ENCODE measurements at places on chromosomes 7 and 10.

DNA sequence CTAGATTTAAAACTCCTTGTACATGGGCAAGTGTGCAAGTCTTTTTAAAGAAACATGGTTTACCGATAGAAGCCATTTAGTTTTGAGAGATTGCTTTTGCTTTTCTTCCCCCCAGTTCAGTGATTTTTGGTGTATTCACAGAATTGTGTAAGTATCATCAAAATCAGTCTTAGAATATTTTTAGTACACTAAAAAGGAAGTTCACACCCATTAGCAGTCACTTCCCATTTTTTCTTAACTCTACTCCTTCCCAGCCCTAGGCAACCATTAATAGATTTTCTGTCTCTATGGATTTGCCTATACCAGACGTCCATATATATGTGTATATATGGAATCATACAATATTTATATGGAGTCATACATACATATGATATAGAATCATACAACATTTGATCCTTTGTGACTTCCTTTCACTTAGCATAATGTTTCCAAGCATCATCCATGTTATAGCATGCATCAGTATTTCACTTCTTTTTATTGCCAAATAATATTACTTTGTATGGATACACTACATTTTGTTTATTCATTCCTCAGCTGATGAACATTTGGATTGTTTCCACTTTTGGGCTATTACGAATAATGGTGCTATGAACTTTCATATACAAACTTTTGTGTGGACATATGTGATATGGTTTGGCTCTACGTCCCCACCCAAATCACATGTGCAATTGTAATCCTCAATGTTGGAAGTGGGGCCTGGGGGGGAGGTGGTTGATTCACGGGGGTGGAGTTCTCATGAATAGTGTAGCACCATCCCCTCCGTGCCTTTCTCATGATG is 16.5 kb upstream of the ARL4A start:
- no peak for DNase-seq

DNA sequence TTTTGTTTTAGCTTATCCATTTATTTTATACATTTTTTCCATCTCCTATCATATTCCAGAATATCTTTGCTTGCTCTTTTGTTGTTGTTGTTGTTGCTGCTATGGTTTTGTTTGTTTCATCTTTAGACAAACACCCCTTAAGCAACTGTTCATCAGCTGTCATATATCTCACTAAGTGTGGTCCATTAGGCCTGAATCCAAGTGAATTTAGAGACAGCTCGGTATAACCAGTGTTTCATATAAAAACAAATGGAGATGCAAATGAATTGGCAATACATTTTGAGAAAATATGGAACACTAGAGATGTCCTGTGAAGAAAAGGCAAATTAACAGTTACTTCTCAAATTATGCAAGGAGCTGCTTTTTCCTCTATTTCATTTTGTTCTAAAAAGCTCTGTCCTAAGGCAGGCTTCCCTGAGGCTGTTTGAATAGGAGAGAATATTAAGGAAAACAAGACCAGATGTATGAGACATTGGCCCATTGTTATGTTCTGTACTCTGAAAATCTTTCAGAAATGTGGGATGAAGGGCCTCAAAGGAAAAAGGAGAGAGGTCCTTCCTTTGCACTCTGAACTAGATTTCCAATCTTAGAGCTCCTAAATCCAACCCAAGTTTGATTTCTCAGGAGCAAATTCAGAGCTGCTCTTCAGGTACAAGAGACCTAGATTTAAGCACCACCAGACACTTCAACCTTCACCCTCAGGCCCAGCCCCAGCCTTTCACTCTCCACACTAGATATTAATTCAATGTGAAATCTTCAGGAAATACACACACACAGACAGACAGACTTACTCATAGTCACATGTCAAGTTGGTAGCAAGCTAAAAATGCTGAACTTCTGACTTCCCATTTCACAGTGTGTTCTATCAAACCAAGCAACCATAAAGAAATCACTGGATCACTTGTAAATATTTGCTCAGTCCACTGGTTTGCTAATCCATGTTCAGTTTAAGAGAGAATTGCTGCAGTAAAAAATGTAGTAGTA is 5.4 kb downstream of the TFEC start:
- DNase-seq = no peak

- no peak for DNase-seq
These were observed 39.5 kb upstream of the SLF2 start for GRCh38 chr10:100873146-100873826.

DNA sequence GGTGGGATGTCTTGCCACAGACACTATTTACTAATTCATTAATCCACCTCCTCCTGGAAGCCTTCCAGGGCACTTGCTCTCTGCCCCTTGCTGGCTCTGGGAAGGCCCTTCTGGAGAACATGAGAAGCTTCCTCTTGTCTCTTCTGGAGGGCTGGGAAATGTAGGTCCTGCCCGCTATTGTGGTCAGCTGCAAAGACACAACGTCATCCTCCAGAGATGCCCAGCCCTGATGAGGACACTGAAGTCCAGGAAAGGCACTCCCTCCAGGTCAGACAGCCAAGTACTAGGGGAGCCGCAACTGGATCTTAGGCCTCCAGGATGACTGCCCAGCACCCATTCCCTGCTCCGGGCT is 9.6 kb upstream of the TACR2 start:
- DNase-seq = no peak

- no peak for DNase-seq
These were observed 1.4 kb downstream of the FAM3C start for GRCh38 chr7:121394709-121395140.

DNA sequence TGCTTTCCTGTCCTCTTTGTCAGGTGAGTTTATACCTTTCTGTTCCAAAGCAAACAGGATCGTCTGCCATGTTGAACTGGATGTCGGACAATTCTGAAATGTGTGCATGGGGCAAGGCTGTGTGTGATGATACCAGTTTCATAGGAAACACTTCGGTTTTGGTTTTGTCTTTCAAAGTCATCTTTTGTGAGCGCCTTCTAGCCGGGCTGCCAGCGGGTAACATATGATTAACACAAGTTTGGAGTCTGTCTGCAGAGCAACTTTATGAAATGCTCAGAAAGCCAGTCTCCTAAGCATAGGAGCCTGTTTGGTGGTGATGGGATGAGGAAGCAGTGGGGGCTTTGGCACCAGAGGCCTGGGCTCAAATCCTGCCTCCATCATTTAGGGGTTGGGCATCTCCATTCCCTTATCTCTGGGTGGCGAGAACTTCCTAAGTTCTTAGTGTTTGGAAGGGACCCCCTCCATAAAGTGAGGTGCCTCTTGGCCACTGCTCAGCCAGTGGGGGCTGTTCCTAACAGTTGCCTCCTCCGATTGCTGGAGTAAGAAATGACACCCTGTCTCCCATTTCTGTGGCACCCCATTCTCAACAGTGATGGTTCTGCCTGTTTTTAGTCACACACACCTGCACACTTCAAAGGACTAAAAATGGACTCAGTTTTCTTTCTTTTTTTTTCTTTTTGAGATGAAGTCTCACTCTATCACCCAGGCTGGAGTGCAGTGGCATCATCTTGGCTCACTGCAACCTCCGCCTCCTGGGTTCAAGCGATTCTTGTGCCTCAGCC is 36.8 kb downstream of the CUX1 start:
- no peak for DNase-seq

GRCh38 chr10:95312257-95312656 is 21.5 kb upstream of the PDLIM1 start:
- no peak for DNase-seq

- no peak for DNase-seq
These were observed 404.3 kb upstream of the KLF6 start for GRCh38 chr10:4189281-4189680.

DNA sequence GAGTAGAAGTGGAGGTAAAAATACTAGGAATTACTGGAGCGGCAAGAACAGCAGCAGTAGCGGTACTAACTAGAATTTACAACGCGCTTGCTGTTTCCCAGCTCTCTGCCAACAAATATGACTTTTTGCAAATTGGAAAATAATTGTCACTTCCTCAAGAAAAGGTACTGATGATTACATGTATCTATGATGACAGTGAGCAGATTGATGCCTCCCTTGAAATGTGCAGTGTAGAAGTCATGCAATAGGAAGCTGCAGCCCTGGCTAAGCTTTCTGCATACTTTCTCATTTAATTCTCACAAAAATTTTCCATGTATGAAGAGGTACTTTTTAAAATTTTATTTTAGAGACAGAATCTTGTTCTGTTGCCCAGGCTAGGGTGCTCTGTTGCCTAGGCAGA is 49.9 kb downstream of the ANK3 start:
- no peak for DNase-seq

DNA sequence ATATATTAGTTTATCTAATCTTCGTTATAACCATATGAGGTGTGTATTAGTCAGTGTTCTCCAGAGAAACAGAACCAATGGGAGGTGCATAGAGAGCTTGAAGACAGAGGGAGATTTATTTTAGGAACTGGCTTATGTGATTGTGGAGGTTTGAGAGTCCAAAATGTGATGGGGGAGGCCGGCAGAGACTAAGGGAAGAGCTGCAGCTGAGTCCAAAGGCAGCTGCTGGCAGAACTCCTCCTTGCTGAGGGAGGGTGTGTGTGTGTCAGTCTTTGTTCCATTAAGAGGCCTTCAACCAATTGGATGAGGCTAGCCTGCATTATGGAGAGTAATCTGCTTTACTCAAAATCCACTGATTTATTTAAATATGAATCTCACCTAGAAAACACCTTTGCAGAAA is 165.1 kb downstream of the SH3PXD2A start:
- no peak for DNase-seq

- DNase-seq = no peak
These were observed 124.3 kb downstream of the NRCAM start for GRCh38 chr7:108331971-108332370.

GRCh38 chr10:71999360-72000072 is 35.3 kb downstream of the CHST3 start:
- DNase-seq = no peak

DNA sequence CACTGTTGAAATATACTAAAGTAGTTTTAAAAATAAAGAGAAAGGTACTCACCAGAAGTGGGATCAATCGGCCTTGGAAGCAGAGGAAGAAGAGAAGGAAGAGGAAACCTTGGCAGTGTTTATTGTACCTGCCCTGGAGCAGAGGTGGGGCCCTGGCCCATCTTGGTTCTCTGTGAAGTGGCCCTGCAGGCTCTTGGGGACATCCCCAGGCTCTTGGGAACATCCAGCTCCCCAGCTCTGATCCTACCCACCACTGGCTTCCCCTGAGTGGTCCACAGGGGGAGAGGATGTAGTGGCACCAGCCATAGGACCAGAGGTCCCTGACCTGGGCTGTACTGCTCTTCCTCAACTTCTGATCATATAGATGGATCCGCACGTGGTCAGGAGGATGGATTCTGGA is 22.3 kb upstream of the RET start:
- DNase-seq = no peak

DNA sequence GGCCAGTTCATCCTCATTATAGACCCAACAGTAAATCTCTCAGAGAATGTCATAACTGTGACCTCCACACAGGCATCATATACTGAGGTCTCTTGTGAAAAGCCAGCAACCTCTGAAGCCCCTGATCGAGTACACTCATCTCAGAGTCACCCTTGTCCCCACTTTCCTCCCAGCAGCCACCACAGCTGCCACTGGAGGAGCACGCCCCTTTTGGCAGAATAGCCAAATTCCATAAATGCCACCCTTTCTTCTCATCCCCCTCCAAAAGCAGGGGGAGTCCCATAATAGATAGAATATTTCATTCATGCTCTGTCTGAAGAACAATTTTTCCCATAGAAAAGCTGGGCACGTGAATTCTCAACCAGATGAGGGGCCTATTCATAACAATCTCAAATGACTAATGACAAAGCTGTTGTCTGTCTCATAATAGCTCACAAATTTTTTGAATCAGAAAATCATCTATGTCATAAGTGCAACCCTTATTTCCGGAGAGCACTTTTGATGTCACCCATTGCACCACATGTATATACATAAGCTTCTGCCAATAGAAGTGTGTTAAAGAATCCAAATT is 47.4 kb downstream of the SGMS1 start:
- no peak for DNase-seq

DNA sequence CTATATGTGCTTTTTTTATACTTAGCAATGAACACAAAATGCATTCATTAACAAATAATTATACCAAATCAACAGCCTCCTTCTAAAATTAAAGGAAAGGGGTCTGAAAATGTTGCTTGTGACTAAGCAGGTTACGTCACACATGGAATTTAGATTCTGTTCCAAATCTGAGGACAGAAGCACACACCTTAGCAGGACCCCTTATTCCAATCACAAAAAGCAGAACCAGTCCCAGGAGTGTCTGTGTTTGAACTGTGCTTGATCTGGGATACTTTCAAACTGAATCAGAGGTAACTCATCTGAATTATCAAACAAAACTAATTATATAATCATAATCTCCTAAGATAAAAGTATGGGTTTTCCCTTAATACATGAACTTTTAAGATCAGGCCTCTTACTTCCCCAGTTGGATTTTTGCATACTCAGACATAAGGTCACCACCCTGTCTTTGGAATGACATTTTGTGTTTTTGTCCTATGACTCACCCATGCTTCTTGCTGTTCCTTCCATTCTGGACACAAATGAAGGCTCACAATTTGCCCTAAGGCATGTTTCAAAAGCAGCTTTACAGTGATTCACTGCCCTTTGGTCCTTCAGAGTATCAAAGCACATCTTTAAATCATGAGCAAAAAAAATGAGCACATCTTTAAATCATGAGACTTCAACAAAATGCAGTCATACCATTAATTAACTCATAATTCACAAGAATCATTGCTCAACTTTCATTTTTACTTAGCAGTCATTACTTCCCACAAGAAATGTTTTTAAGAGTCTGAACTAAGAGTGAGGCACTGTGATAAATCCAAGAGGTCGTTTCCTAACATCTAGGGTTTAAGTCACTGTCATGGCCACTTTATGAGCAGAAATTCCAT is 35.5 kb downstream of the SEMA3C start:
- no peak for DNase-seq

DNA sequence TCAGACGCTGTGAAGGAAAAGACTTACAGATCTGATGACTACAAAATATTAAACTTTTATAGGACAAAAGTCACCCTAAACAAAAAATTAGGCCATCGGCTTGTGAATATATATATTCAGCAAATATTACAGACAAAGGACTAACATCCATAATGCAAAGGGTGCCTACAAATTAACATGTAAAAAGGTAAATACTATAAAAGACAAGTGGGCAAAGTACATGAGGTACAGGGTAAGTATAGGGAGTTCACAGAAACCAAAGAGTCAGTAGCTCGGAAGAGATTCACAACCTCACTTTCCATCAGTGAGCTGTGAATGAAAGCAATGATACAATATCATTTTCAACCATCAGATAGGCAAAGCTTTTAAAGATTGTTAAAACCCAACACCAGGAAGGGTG is 16.7 kb upstream of the KLF14 start:
- DNase-seq = no peak

GRCh38 chr10:4526311-4526731 is 299.7 kb upstream of the AKR1E2 start:
- no peak for DNase-seq

GRCh38 chr10:31062856-31063255 is 31.2 kb upstream of the ZNF438 start:
- no peak for DNase-seq

GRCh38 chr7:156642306-156643045 is 1.9 kb downstream of the RNF32 start:
- DNase-seq = no peak

DNA sequence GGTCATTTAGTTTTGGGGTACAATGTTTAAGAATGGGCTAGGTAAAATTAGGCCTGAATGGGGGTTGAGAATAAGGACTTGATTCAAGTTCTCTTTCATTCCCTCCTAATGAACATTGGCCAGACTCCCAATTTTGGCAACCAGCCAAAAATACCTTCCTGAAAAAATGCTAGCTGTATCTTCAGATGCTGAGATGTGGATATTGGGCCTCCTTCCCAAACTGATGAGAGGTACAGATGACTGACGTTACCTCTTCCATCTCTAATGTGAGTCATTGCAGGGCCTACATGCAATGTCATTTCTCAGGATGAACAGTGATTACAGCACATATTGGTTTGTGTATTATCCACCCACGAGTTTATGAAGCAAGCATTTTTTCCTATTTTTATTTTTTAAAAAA is 151.6 kb downstream of the SND1 start:
- no peak for DNase-seq
